Cortex of kidney (tissue), 1 donor: ENCODE measurements at places on chromosomes 1 and 21.

GRCh38 chr1:219514728-219515127, 98.2 kb downstream of the ZC3H11B start:
- DNase-seq: no peak

- no peak for DNase-seq
Measured at GRCh38 chr1:91752324-91752723, 133.6 kb downstream of the TGFBR3 start.

- DNase-seq: no peak
Measured at GRCh38 chr1:110477967-110478640, 27.2 kb downstream of the PROK1 start.

DNA sequence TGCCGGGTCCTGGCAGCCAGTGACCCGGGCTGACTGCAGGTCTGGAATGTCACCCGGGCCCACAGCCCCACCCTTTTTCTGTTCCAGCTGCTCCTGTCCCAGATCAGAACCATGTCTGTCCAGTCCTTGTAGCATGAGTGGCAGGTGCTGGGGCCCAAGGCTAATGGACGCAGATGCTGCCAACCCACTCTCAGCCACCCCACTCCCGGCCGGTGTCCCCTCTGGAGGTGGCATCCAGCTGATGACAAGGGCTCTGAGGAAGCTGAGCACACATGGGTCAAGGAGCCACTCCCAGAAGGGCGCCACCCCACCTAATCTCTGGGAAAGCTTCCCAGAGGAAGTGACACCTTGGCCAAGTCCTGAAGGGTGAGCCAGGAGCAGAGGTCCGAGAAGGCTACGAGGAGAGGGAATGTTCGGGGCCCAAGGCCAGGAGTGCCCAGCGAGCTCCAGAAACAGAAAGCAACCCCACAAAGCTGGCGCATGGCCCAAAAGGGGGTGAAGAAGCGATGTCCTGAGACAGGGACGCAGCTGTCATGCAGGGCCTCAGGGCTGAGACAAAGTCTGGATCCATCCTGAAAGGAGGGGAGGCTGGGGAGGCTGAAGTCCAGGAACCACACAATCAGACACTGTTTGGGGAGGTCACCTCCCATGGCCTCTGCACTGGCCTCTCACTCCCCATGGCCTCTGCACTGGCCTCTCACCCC, 39.5 kb downstream of the ACOT7 start:
- DNase-seq: no peak

DNA sequence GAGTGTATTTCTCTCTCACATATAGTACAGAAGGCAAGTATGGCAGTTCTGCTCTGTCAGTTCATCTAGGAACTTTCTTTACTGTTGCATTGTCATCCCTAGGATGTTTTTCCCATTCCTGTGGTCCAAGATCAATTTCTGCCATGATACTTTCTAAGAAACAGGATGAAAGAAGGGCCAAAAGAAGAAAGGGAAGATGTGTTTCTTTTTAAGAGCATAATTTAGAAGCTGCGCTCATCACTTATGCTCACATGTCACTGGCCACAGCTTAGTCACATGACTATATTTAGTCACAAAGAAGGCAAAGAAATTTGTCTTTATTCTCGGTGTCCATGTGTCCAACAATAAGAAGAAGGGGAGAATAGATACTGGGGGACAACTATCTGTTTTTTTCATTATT, 7.0 kb upstream of the MAST2 start:
- no peak for DNase-seq

- no peak for DNase-seq
Measured at GRCh38 chr1:89604414-89604735, 28.5 kb upstream of the LRRC8C start.

DNA sequence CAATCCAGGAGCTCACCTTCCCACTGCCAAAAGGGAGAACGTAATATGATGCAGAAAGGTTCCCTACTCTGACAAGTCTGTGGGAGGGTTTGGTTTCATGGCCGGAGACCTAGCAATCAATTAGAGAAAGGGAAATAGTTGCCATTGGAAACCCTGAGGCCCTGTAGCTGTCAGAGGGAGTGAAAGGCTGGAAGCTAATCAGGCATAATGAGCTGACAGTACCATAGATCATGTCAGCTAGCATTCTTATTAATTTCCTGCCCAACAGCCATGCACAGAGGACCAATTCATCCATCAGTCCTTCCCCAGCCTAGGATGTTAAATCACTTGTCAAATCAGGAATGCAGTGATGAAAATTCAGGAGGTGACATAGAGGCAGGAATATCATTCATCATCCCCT, 527.3 kb downstream of the PLPP3 start:
- DNase-seq: no peak

DNA sequence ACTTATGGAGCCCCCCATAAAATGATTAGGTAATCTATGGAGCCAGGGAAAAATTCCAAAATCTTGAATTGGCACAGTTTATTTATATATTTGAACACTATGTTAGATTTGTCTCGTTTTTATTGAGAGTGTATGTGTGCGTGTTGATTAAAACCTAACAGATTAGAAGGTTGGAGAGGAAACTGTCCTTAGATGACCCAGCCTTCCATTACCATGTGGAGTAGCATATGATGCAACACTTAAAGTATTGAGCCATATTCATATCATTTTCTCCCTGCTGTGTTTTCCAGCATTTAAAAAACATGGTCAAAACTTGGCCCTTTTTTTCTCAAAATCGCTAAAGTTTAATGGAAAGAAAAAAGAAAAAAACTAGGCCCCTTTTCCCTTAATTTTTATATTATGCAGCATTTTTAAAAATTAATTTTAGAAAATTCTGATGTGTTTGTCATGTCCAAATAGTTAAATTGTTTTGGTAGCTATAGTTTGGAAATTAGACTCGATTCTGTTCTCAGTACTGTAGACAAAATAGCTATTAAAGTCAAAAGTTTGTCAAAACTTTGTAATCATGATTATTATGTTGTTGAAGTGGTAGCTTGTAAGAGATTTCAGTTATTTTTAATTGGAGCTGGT, 2.3 kb downstream of the LRRC8D start:
- no peak for DNase-seq

- no peak for DNase-seq
Measured at GRCh38 chr1:59150577-59151386, 146.1 kb upstream of the FGGY start.

DNA sequence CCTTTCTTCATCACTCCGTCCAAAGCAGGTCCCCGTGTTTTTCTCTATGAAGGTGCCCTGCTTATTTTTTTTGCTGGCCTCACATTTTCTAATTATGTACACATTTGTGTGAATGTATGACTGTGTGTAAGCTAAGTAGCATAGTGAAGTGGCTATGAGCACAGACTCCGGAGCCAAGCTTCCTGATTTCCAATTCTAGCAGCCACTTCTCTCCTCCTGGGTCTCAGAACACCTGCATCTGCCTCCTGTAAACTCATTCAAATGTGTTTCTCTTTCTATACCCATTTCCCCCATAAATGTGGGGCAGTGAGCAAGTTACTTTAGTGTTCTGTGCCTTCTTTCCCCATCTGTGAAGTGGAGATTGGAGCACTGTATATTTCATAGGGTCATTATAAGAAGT, 2.1 kb downstream of the SLAMF6 start:
- no peak for DNase-seq

DNA sequence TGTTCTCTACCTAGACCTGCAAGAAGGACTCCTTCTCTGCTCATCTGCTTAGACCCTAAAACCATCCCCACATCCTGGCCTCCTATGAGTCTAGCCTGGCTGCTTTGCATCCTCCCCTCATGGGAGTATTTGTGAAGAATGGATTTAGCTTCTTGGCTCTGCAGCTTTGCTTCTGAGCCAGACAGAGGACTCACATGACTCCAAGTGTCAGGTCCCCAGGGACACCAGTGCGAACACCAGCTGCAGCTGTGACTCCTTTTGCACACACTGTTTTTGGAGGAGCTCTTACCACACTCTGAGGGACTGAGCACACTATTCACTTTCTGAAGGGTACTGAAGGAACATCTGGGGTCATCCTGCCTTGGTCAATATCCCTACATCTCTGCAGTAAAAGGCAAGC, 131.8 kb upstream of the SGIP1 start:
- DNase-seq: no peak

DNA sequence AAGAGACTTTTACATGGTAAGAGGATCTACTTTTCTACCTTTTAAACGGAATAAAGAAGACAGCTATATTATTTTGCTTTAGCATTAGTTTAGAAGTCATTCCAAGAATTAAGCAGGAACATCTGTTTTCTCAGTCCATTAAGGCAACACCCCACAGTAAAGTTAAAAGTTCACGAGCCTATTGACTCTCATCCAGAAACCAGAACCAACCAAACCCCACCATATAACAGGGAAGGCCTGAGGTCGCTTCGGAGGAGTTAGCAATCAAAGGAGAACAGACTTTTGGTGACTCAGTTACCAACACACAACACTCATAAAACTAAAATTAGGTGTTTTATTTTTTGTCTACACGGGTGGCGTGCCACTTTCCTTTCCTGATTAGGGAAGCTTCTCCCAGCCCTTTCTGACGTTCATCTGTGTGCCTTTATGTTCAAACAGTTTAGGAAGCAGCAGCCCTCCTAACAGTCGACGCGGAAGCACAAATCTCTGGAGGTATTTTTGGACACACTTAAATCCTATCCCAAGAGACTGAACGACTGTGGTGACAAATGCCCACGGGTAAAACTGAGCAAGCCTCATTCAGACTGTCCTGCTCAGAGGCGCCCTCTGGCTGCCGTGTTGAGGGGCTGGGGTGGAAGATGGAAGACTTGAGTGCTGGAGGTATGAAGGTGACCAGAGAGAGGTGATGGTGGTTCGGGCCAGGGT, 8.6 kb upstream of the PLA2G2C start:
- DNase-seq: no peak

- DNase-seq: no peak
Measured at GRCh38 chr1:39128959-39129358, 75.5 kb upstream of the MACF1 start.

GRCh38 chr1:64745181-64745985, 508 bp downstream of the RAVER2 start:
- DNase-seq: no peak

GRCh38 chr1:110340207-110340468, 961 bp downstream of the RBM15 start:
- DNase-seq: no peak
